ENCODE measurements at places on chromosomes 4 and X. TPM values are rescaled to one million over a fixed set of nuclear protein-coding genes. Genes with fewer than 3 reads are reported as not detected.

PROM1 gene
- not detected for total RNA-seq

PRSS12 gene
- total RNA-seq: 18.3 TPM

CXCL11 gene
- total RNA-seq: 1.2 TPM

CENPU gene
- 15.5 TPM for total RNA-seq

FDCSP gene
- not detected for total RNA-seq

GYG2 gene
- not detected for total RNA-seq

SETD7 gene
- total RNA-seq: 22.9 TPM

KIAA1210 gene
- not detected for total RNA-seq

C4orf36 gene
- total RNA-seq: 6.0 TPM

KCND1 gene
- total RNA-seq: 0.47 TPM

BEX5 gene
- 3.9 TPM for total RNA-seq

MAGEC1 gene
- not detected for total RNA-seq

CTAG1A gene
- total RNA-seq: not detected

PPP1R3F gene
- 0.78 TPM for total RNA-seq

DCX gene
- not detected for total RNA-seq

FAM120C gene
- 4.1 TPM for total RNA-seq

HMGN5 gene
- 0.39 TPM for total RNA-seq

SMARCA1 gene
- 14.2 TPM for total RNA-seq

PABPC5 gene
- total RNA-seq: not detected

NIPAL1 gene
- total RNA-seq: 13.7 TPM

ADH1B gene
- total RNA-seq: not detected

MAGEA12 gene
- not detected for total RNA-seq

ZDHHC15 gene
- total RNA-seq: not detected
